Fibroblast of the conjunctiva (primary cell): ENCODE measurements at places on chromosomes 11 and 22.

DNA sequence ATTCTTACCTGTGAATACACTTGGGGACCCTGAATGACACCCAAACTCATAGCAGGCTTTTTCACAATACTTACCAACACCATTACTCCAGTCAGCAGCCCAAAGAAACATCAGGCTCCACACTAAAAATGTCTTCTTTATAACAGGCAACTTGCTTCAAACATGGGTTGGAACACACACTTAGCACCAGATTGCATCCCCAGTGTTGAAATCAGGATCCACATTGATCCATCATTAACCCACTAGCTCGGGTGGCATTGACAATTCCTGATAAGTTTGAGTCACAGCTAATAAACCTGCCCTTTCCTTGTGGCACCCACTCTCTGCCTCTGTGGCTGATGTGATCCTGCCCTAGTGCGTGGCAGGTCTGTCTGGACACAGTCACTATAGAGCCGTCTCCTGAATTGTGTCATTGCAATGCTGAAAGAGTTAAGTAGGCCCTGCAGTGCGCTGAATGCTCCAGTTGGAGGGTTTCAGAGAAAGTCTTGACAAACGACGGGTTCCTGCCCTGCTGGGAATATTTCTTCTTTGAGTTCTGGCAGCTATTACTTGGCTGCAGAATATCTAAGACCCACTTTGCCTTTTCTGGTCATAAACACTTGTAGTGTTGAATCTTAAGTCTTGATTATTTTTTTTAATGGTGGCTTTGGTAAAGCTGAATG lies 19.6 kb upstream of the C11orf96 start:
- DNase-seq = no peak

DNA sequence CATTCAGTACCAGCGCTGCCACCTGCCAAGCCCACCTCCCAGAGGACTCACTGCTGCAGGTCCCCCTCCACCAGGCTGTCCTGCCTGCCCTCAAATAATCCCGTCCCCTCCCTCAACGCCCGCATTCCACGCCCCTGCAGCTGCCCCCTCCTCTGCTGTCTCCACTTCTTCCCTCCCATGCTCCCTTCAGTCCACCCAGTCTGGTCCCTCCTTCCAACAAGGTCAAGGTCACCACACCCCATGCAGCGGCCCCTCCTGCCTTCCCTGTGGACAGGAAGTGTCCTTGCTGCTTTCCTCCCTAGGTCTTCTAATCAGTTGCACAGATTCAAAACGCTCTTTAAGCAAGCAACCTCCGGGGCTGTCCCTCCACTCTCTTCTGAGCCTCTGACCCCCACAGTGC lies 12.1 kb downstream of the MACROD1 start:
- DNase-seq = no peak

DNA sequence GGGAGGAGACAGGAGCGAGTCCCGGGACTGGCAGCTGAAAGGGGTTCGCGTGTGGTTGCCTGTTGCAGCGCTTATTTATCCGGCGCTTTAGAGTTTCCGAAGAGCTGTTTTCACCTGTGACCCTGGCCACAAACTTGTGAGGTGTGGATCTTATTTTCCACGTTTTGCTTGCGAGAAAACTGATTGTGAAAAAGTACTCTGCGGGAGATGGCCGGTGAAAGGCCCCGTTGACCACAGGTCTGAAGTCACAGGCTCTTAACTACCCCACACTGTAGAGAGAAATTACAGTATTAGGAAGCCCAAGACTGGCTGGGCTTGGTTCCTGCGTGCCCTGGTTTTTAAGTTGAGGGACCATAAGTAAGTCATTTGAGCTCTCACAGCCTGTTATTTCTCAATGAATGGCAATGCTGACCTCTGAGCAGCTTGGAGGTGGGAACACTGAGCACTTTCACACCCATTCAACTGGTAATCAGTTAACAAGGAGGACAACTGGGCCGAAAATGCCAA lies 379 bp upstream of the RAB38 start:
- DNase-seq = no peak

GRCh38 chr11:10902301-10903063 lies 44.6 kb upstream of the ZBED5 start:
- DNase-seq = no peak

DNA sequence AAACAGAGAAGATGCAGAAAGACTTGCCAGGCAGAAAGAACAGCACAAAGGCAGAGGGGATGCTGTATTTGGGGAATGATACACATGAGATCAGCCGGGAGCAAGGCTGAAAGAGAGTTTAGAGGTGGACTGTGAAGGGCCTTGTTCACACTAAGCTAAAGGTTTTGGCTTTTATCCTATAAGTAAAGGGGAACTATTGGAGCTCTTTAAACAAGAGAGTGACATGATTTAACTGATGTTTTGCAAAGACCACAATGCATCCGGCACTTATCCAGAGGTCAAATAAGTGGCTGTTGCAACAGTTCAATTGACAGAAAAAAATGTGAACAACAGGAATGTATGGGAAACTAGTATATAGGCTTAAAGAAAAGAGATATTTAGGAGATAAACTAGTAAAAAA lies 64.7 kb upstream of the RRAS2 start:
- DNase-seq = no peak

DNA sequence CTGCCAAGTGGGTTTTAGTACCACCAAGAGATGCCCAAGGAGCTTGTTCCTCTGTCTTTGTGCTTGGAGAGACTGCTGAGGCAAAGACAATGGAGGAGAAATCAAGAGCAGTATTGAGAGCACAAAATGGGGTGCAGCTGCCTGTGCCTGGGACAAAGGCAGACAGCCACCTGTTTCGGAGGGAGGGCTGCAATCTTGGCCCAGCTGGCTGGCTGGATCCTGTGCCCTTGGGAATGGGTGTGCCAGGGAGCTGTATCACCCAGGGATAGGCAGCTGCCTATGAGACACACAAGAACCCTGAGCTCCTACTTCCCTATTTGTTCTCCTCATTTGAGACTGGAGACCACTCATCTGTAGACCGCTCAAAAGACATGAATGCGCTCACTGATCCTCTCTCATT lies 23.3 kb upstream of the CHRM4 start:
- DNase-seq = no peak

DNA sequence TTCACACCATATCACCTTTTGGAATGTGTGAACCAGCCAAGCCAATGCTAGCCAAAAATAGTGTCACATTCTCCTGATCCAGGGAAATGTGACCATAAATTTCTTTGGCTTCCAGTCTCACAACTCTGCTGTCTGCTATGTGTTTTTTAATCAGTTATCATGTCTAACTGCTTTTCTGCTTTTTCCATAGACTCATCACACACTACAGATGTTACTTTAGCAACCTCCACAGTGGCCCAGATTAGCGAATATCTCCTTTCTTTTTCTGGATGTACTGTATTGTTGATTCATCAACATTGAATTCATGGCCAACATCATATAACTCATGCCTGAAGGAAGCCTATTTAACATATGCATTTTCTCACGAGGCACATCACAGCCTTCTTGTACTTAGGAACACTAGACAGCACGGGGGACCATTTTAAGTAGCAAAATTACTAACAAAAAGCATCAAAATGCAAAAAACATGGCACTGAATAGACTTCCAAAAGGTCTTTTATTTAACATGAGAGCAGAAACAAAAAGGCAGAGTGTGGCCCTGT lies 73.1 kb upstream of the POU2AF2 start:
- DNase-seq = no peak

GRCh38 chr11:75476739-75477613 lies 44.0 kb upstream of the KLHL35 start:
- no peak for DNase-seq

DNA sequence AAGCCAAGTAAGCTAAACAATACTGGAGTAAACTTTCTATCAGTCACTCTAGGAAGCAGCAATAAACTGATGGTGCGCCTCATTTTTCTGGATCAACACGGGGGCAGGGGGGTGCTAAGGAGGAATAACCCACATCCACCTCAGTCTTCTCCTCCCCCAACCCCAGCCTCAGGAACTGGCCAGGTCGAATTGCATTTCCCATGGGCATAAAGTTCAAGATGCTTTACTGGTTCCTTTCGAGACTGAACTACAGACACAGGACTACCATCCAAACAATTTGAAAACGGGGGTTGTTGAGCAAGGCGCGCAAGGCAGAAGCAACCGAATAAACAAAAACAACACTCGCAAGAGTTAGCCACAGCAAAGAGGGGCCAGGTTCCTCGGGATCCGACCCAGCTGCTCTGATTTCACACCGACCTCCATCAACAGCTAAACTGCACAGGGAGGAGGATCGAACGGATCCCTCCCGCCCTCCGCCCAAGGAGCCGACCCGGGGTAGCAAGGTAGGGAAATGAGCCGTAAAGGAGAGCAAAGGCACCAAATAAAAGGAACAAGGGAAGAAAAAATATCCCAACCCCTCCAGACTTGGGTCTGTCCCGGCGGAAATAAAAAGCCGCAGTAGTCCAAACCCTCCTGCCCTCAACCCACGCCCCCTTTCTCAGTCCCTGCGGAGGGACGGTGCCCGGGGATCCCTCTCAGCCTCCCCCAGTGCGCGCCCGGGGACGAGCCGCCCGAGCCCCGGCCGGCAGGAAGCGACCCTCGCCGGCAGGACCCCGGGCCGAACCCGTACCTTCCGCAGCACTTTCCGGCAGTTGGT lies 801 bp downstream of the SESN3 start:
- DNase-seq = no peak

- DNase-seq = no peak
Measured at GRCh38 chr11:61632096-61632495, 48.1 kb upstream of the DAGLA start.

- no peak for DNase-seq
Measured at GRCh38 chr22:32615874-32616564, 141.4 kb downstream of the FBXO7 start.

- no peak for DNase-seq
Measured at GRCh38 chr11:11451501-11452005, 98.5 kb upstream of the CSNK2A3 start.

GRCh38 chr11:45816614-45817013 lies 11.7 kb downstream of the SLC35C1 start:
- no peak for DNase-seq

GRCh38 chr22:22171357-22172218 lies 73.0 kb upstream of the VPREB1 start:
- DNase-seq = no peak

- DNase-seq = no peak
Measured at GRCh38 chr22:23397613-23398567, 182.2 kb downstream of the IGLL1 start.

GRCh38 chr11:102640946-102641345 lies 15.8 kb upstream of the MMP20 start:
- DNase-seq = no peak

DNA sequence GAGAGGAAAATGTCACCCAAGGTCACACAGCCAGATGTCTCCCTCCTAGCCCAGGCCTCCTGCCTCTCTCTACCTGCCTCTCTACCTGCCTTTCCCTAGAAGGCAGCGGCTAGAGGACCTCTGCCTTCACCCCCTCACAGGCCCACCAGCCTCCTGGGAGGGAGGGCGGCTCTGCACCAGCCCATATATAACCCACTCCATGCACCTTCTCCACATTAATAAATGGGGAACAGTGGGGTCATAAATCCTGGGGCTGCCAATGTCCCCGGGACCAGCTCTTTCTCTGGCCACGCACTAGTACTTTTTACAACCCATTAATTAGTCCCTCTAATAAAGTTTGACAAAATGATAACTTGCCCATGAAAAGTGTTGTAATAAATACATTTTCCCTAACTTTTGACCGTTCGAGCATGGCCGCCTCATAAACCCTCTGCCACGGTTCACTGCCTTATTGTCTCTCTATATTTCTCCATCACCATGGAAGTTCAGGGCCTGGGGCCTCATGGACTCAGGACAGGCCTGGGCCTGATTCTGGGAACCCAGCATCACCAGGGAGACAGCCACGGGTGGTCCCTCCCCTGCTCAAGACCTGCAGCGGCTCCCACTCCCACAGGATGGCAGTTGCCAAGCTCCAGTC lies 102.1 kb downstream of the MN1 start:
- DNase-seq = no peak

DNA sequence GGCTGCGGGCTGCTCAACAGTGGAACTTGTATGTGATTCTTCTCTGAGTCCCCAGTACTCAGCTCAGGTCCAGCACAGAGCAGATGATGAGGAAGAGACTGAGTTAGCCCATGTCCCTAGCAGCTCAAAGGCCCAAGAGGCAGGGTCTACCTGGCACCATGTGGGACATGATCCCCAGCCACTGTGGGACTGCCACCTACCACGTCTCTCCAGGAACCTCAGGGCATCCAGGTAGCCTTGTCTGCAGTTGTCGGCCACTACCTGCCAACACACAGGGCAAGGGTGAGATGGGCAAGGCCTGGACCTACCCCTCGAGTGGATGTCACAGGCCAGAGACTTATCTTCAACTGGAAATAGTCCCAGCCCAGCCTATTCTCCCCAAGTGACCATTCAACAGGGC lies 4.4 kb downstream of the PNPLA5 start:
- no peak for DNase-seq

GRCh38 chr11:103619480-103619879 lies 417.0 kb upstream of the DDI1 start:
- DNase-seq = no peak

GRCh38 chr11:126162306-126163030 lies 49.0 kb downstream of the RPUSD4 start:
- no peak for DNase-seq

DNA sequence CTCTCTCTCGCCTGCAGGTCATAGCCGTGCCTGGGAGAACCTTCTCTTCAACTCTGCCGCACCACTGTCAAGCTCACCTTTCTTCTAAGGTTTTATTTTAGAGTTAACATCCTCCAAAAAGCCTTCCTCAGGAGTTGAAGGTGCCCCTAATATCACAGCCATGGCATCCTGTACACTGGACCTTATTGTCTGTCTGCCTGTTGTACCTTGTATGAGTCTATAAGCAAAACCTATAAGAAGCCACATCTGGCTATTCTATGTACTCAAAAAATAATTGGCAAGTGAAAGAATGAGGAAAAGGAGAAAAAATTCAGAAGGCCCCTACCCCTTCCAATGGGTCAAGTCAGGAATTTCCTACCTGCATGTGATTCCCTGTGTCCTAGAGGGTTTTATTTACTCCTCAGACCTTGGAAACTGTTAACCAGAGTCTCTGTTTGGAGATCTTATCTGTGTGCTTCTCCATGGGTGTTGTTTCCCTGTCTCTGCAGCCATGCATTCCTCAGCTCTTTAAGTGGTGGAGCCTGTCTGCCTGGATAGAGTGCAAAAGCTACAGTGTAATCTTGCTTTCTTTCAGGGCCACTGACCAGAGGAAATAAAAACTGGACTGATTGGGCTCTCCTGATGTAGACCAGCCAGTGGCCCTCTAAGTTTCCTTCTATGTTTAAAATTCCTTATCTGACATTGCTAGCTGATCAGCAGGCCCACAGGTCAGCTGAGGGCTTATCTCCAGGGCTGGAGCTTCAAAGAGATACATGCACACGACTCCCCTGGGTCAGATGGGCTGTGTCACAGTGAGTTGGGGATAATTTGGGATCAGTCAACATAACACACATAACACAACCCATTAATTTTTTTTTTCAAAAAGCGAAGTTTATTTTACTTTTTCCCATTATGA lies 37.6 kb upstream of the TMEM135 start:
- no peak for DNase-seq

GRCh38 chr22:40452730-40453487 lies 82.5 kb downstream of the SGSM3 start:
- DNase-seq = no peak

DNA sequence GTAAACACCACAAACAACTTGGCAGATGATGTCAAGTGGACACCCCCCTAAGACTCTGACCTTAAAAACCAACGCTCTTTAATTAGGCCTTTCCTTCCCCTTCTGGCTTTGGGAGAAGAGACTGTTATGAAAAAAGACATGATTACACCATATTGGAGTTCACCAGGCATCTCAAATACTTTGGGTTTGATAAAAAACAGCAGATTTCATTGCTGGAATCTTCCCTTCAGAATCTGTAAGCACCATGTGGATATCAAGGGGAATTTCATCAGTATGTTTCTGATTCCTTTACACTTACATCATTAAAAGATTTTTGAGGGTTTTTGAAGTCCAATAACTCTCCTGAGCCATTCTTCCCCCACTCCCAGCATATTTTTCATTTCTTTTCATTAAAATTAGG lies 85.6 kb downstream of the KIRREL3 start:
- no peak for DNase-seq
